T-helper 2 cell (primary cell): ENCODE measurements at places on chromosomes 2 and 18.

GRCh38 chr2:68995916-68996315 lies 17.1 kb upstream of the ANTXR1 start:
- DNase-seq = no peak

- DNase-seq = peak; percentile 35
Measured at GRCh38 chr2:176817061-176817565, 395.5 kb upstream of the HNRNPA3 start.

- no peak for DNase-seq
Measured at GRCh38 chr2:67656875-67657274, 259.7 kb downstream of the ETAA1 start.

GRCh38 chr2:6958616-6959235 lies 41.5 kb downstream of the RNF144A start:
- no peak for DNase-seq

DNA sequence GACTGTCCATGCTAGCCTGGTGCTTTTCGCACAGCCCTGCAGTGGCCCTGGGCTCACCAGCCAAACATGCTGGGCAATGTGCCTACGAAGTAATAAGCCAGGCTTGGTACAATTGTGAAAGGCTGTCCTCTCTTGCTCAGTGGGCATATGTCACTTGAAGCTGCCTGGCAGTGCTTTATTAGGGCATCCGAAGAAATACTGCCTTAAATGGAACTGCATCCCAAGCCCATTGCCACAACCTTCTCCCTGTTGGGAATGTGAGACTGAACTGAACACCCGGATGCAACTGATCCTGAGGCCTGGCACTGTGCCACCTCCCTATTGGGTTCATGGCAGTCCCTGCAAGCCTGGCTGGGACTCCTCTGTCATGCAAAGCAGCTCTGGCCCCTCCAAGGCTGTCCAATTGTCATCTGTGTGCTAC lies 15.9 kb downstream of the CAPG start:
- DNase-seq = no peak

GRCh38 chr18:74972354-74972753 lies 236.6 kb downstream of the PTGR3 start:
- DNase-seq = no peak

- DNase-seq = no peak
Measured at GRCh38 chr2:19669559-19669958, 232.2 kb downstream of the TTC32 start.

GRCh38 chr2:64832936-64833335 lies 156.3 kb upstream of the SLC1A4 start:
- no peak for DNase-seq

- DNase-seq = no peak
Measured at GRCh38 chr2:37379881-37380296, 35.5 kb downstream of the QPCT start.

DNA sequence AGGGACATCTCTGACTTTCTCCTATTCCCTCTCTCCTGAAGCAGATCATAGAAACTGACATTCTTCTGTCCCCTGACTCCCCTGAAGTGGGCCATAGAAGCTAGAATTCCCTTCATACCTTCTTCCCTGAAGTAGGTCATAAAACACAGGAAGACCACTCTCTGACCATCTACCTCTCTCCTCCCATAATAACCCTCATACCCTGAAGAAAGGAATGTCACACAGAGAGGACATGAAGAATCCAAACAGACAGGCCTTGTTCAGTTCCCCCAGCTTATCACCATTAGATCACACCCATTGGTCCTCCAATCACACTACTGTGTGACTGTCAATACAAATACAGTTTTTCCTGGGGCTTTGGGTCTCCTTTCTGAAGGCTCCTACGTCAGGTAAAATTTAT lies 347.1 kb downstream of the DLGAP1 start:
- DNase-seq = no peak

GRCh38 chr2:47300609-47301276 lies 102.2 kb upstream of the MSH2 start:
- no peak for DNase-seq

DNA sequence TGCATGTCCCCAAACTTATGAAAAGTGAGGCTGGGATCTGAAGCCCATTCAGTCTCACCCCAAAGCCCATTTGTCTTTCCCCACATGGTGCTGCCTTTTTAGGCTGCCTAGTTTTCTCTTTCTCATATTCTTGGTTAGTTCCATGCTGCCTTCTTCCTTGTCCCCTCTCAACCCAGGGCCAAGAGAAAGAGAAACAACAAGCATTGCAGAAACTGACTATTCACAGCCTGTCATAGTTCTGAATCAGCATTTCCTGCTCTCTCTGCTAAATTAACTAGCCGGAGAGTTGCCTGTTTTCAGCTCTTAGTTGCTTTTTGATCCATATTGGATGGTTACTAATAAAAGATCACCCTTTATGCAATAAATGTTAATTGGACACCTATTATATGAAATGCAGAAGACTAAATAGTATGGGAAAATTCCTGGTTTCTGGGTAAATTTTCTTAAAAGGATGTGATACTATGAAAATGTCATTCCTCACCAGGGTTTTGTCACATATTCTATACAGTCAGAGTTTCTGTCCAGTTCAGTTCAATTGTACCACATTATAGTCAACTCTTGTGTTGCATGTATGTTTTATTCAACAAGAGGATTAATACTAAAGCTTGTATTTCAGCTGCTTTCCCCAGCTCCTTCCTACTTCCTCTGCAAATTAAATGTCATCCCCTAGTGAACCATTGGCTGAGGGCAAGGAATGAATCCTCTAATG lies 246.5 kb downstream of the GALR1 start:
- no peak for DNase-seq

GRCh38 chr2:109182426-109182825 lies 53.4 kb downstream of the SH3RF3 start:
- no peak for DNase-seq

DNA sequence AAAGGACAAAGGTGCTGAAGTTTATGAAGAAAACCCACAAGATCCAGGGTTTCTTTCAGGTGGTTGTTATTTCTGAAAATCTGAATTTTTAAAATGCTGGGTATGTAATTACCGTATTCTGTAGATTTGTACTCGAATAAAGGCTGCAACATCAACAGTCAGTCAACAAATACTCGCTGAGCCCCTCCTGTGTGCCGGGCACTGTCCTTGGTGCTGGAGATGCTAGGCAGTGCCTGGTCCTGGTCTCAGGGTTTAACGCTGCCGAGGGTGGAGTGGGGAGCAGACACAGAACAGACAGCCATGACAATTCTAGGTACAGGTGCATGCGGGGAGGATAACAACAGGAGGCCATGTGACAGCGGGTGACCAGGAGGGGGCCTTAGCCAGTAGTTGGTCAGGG lies 27.2 kb upstream of the PDIA6 start:
- no peak for DNase-seq

DNA sequence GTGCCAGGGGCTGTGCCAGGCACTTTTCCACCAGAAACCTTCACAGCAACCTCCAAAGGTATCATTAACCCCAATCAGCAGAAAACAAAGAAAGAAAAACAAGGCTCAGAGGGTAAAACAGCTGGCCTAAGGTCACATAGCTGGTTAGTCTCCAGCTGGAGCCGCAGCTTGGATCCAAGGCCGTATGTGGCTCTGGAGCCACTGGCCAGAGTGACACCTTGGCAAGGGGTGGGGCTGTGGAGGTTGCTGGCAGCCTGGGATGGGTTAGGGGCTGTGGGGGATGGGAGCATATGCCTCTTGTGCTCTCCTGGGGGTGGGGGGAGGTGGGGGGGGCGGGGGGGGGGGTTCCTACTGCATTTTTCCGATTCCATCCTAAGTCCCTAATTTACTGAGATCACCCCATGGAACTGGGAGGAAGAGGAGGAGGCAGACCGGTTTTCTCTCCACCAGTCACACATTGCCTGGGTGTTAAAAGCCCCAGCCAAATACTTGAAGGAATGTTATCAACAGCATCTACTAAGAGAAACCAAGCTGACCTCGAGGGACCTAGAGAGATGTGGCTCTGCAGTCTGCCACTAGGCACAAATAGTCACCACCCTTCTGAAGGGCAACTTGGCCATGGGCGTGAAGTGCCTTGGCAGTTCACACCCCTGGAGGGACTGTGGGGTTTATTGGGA lies 8.0 kb downstream of the HAAO start:
- no peak for DNase-seq

GRCh38 chr2:222318026-222318711 lies 19.4 kb upstream of the PAX3 start:
- DNase-seq = peak; percentile 63

- no peak for DNase-seq
Measured at GRCh38 chr18:51361130-51361860, 163.8 kb upstream of the MEX3C start.

GRCh38 chr18:75047240-75047961 lies 161.5 kb downstream of the PTGR3 start:
- DNase-seq = no peak

- no peak for DNase-seq
Measured at GRCh38 chr2:237629739-237630138, 2.4 kb downstream of the LRRFIP1 start.

GRCh38 chr2:29113891-29114321 lies 1.3 kb upstream of the CLIP4 start:
- DNase-seq = no peak

DNA sequence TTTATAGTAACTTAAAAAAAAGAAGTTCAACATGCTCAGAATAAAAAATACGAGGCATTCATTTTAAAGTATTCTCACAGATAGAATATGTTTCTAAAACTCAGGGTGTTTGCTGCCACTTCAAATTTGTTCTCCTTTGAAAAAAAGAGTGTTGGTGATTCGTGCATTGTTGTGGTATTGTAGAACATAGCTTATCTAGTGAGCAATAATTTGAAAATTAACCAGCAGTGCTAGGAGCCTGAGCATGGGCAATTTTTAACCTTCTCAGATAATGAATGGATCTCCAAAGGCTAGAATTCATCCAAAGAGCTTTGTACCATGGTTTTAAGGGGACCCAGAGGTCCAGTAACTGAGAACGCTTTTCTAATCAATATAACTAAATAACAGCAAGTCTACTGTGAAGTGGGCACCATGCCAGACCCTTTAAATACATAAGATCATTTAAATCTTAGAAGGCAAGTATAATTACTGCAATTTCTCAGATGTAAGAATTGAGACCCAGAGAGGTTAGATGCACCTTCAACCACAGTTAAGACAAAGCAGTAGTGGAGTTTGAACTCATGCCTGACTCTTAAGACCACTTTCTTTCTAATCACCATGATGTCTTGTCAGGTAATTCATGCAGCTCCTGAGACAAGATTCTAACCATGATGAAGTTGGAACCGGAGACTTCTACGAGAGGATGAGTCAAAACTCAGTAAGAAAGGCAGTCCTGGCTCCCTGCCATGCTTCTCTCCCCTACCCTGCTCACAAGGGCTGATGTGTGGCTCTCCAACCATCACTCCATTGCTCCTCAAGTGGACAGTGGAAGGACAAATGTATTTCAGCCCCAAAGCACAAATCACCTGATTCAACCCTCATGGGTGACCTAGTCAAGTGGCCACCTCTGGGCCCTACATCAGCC lies 3.4 kb downstream of the CYRIA start:
- DNase-seq = no peak

DNA sequence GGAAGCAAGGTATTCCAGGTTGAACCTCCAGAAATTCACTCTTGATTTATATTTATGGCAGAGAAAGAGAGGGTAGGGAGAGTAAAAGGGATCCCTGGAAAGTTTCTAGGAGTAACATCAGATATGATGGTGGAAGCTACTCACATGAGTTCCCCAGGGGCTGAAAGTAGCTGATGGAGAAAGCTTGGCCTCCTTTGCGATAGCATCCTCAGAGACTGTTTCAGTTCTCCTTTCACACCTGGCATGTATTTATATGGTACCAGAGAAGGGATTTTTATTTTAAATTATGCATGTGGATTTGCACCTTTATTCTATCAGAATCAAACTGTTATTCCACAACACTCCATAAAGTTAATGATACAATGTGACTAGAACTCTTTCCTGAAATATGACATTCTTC lies 126.3 kb upstream of the OSR1 start:
- no peak for DNase-seq

GRCh38 chr2:197786010-197786877 lies 1.1 kb upstream of the BOLL start:
- peak; percentile 47 for DNase-seq

DNA sequence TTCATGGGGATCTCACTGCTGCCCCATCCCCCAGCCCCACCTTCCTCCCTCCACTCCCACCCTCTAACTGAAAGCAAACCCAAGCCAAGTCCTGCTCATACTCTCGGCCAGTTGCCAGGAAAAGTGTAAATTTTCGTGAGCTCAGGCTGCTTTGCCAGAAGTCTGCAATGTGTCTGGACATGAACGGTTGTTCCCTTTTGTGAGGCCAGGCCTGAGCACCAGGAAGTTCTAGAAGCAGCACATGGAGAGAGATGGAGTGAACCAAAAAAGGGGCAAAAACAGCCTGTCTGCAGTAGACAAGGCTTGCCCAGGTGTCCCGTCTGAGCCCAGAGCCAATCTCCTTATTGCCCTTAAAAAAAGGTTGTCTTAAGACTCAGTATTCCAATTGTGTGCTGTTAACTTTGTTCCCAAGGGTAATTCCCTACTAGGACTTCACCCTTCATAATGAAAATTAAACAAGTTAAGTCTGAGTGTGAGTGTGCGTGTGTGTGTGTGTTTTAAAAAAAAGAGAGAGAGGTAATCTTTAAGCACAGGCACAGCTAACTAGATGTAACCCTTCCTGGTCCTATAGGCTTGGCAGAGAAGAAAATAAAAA lies 247.1 kb downstream of the BCL11A start:
- DNase-seq = no peak

DNA sequence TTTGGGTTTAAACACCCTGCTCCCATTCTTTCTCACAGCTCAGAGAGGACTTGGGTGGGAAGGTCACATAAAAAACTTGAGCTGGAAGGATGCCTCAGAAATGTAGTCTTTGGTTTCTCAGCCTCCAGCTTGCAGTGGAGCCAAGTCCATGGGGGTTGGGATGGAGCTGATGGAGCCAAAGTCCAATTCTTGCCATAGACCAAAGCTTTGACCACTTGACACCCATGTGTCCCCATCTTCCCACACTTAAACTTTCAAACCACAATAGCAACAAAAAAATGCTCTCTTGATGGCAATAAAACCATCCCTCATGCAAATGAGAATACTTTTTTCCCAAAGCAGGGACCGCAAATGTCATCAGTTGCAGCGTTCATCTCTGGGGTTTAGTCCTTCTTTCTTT lies 14.7 kb upstream of the DAW1 start:
- DNase-seq = no peak

DNA sequence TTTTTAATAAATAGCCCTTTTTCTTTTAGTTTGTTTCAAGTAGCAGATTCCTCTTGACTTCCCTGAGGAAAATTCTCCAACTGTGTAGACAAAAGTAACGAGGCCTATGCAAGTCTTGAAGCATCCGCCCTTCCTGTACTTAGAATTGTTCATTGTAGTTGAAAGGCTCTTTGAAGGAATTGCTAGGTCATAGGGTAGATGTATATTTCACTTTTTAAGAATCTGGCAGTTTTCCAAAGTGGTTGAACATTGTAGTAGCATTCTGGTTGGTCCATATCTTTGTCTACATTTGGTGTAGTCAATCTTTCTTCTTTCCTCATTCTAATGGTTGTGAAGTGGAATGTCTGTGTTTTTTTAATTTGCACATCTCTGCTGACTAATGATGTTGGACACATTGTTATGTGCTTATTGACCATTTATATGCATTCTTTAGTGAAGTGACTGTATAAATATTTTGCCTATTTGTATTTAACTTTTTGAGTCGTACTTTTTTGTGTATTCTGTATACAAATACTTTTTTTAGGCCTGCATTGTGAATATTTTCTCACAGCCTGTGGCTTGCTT lies 5.6 kb upstream of the SERPINB11 start:
- DNase-seq = no peak
